Aorta (tissue), 5 donors: ENCODE measurements at places on chromosomes 3 and 15.

GRCh38 chr15:101615414-101615985, 36.7 kb downstream of the TM2D3 start:
- DNase-seq = peak; percentile 65

DNA sequence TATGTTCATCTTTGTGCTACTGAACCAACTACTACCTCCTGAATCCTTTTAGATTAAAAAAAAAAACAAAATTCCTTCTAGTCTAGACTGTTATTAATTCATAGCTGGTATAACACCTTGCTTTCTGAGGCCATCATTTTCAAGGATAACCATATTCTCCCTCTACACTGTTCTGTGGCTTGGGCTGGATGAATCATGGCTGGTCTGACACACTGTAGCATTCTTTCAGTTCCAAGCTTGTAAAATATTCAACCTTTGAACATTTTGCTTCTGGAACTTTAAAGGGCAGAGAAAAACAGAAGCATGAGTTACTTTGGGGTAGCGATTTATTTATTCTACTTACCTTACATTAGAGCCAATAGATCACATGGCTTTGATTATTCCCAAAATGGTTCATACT, 7.6 kb downstream of the HSPBAP1 start:
- DNase-seq = no peak

DNA sequence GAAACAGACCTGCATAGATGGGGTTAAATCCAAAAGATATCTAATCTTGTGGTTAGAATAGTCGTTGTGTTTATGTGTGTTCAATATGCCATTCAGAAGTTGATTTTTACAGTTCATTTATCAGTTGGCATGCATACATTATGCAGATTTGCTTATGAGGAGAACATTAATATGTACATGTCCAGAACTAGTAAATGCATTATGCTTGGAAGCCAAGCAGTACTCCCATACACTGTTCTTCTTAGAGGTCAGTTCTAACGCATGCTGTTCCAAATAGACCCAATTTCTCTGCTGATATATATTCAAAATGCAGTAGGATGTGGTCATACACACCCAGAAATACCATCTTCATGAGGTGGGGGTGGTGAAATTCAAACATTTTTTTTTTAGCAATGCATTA, 956 bp downstream of the FGF12 start:
- no peak for DNase-seq

GRCh38 chr3:128343287-128344051, 123.2 kb downstream of the DNAJB8 start:
- DNase-seq = no peak

- no peak for DNase-seq
Measured at GRCh38 chr3:112817797-112818196, 28.9 kb downstream of the CD200R1L start.

GRCh38 chr3:37197810-37198371, 23.5 kb upstream of the LRRFIP2 start:
- no peak for DNase-seq

DNA sequence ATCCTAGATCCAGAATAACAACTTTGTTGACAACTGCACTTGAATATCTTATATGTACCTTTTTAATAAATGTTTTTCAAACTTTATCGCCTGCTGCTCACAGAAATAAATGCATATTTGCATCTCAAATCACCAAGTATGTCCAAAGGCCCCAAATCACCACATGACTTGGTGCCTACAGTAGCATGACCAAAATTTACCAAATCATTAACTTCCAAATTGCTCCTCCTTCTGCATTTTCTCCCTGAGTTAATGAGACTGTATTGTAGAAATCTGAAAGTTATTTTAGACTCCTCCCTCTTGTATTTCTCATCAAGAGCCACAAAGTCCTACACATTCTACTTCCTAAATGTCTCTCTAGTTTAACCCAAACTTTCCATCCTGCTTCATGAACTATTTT, 635.5 kb upstream of the NAALADL2 start:
- no peak for DNase-seq

DNA sequence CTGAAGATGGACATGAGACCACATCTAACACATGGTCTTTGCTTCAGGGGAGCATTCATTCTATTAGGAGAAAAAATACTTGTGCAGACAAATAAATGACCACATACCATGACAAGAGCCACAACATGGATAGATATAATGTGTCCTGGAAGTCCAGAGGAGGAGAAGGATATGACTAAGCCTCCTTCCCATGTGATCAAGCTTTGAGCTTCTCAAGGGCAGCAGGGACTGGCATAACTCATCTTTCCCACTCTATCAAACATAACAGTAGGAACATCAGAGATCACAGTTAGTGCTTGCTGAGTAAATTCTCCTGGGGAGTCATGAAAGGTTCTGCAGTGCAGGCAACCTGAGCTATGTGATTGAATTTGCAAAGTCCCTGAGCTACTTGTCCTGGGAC, 86.0 kb upstream of the LPP start:
- no peak for DNase-seq

DNA sequence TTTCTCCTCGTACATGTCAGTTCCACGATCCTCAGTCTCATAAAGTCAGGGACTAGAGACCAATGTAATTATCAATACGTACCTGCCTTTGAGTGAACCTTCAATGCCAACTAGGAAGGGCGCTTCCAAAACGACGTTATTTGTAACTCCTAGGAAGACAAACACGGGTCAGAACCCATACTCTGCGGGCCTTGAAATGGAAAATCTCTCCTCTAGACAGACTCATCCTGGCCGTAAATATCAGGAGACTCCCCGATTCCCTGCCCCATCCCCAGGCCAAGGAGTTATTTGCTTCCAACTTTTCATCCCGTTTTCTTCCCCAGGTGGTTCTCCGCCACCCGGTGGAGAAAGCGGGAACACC, 578 bp downstream of the OIP5 start:
- no peak for DNase-seq

DNA sequence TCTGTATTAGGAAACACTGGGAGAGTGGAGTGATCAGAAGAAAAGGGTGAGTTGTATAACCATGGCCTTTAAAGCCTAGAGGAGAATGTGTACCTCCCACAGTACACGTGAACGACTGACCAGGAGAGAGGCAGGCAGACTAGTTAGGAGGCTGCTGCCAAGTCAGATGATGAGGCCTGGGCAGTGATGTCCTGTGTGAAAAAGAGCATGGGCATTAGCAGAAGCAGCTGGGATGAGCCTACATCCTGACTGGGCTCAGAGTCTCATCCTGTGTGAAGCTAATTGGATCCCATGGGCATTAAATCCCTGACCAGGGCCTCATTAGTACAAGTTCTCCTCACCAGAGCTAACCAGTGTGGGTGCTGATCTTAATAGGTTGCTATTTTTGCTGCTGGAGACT, 89.1 kb upstream of the SLC2A2 start:
- DNase-seq = no peak

DNA sequence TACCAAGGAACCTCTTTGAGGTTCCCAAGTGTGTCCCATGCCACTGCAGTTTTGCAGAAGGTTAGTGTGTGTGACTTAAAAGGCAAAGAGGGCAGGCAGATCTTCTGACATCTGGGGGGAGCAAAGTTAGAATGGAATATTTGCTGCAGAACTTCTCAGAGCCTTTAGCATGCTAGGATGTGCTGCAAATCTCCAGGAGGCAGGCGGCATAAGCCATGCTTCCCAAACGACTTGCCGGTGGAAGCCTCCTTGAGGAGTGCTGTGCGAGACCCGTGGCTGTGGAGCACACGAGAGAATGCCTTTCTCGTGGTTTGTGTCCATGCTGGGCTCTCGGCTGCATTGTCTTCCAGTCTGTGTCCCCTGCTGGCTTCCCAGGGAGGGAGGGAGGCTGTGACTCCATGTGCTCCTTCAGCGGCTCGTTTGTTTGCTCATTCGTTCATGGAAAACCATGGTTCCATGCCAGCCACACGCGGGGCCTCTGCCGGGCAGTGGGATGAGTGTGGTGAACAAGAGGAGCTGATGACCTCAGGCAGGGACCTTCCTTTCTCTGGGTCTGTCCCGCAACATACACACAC, 13.8 kb downstream of the HDAC11 start:
- peak; percentile 37 for DNase-seq

GRCh38 chr3:94232921-94233320, 170.1 kb downstream of the NSUN3 start:
- DNase-seq = no peak

DNA sequence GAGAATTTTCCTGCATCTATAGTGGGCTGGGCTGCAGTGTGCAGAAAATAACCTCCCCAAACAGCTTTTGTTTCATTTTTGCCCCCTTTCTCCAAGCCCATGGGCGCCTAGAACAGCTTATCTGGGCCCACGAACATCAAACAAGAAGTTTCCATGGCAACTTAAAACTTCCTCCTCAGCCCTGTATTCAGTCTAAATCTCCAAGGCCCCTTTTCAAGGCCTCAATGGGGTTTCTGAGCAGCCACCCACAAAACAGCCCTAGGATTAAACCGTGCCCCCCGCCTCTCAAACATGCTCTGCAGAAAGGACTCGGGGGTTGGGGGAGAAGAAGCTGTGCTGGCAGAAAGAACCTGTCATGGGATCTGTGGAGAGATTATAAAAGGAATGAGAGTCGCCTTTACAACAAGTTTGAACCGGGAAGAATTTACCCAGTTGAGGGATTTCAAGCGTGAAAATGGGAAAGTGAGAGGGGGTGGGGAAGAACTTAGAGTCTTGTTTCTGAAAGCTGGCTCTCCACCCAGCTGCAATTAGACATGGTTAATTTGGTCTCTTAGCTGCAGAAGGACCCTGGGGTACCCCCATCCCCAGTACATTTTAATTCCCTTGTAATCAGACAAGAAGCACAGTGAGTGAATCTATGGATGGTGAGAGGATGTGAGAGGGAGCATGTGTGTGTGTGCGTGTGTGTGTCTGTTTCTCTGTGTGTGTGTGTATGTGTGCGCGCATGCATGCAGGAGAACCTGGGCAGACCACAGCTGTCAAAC, 4.3 kb upstream of the FAM107A start:
- no peak for DNase-seq

DNA sequence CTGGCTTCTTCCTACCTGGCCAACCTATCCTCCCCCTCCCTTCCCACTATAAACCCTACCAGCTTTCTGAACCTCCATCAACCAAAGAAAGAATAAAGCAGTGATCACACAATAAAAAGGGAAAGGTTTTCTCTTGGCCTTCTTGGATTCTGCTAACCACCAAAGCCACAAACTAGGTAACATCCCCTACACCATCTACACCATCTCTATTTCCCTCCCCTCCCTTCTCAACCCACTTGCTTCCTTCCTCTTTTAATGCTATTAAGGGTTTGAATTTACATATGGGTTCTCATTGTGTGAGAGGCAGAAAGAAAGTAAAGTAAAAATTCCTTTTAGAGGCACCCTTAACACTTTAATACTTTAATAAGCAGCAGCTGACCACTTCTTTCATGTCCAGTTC, 25.8 kb upstream of the RSL24D1 start:
- no peak for DNase-seq

DNA sequence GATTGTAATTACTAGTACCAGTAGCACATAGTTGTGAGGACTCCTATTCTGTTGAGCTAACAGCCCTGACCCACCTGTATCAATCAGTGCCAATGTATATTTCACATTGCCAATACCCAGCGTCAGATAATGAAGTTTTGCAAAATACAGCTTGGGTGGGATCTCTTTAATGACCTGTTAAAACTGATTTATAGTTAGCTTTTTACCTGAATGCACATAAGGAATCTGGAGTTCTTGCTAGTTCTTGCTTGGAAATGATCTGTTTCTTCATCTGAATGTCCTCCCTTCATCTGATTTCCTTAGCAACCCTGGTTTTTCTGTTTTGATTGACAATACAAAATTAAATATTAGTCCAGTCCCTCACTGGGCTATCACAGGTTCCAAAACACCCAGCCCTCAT, 62.8 kb downstream of the LIPC start:
- DNase-seq = no peak

DNA sequence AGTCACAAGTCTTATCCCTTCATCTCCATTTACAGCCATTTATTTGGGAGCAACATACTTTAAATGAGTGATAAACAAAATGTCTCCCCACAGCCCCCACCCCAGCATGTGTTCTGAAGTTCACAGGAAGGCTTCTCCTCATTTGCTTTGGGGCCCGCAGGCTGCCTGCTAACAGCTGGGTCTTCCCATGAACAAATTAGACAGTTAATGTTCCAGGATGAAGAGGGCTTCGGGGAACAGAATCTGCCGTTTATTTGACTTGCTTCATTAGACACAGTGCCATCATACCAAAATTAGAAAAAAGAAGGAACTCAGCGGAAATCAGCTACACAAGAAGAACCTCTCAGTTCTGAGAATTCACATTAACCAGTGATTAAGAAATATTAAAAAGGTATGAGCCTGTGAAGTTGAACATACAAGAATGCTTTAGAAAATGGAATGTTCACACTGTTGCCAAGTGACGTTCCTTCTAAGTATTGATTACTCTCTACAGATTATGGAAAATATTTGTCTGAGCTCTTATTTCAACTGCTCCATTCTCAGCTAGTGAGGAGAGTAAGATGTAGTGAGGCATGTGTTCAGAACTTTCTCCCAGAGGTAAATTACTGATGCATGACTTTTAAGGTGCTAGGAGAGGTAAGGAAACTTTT, 107.5 kb upstream of the THBS1 start:
- no peak for DNase-seq

- no peak for DNase-seq
Measured at GRCh38 chr3:195203606-195204005, 67.4 kb downstream of the XXYLT1 start.

GRCh38 chr3:167521006-167521355, 47.1 kb upstream of the SERPINI2 start:
- no peak for DNase-seq

- DNase-seq = no peak
Measured at GRCh38 chr3:187838016-187838540, 92.8 kb upstream of the BCL6 start.

- no peak for DNase-seq
Measured at GRCh38 chr3:25156626-25157025, 271.4 kb upstream of the RARB start.

- no peak for DNase-seq
Measured at GRCh38 chr3:3636815-3637214, 162.4 kb upstream of the LRRN1 start.

DNA sequence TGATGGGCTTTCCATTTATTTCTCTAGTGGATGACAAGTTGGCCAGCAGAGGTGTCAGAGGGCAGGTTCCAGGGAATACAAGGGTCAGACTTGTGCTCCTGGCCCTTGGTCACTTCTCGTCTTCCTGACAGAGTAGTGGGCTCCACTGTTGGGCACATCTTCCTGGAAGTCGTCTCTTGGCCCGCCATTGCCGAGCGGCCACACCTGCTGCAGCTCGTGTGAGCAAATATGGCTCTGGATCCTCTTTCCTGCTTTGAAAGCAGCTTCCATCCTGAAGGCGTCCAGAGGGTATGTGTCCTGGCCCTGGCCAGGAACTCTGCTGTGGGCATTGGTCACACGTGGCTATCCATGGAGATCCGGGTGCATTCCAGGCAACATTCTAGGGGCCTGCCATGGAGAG, 100.2 kb downstream of the SNRPN start:
- no peak for DNase-seq

DNA sequence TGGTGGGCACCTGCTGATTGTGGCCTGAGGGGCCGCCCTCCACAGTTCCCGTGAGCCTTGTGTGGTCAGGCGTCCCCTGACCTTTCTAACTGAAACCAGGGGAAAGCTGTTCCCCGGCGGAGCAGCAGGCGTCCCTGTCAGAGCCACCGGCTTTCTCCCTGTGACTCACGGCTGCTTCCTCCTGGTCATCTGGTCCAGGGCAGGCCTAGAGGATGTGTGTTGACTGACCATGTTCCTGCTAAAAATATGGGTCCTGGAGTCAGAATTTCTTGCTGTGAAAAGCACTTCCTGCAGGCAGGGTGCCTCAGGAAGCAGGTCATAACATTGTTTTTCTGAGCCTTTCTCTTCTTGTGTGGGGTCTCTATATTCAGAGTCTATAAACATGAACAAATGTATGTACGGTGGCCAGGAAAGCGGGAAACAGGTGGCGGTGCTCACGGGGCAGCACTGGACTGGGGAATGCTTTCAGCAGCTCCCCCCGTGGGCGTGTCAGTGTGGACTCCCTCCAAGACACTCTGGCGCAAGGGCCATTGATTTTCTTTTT, 38.4 kb upstream of the CGNL1 start:
- DNase-seq = peak; percentile 73
